ENCODE measurements at places on chromosomes 2 and 18.

DNA sequence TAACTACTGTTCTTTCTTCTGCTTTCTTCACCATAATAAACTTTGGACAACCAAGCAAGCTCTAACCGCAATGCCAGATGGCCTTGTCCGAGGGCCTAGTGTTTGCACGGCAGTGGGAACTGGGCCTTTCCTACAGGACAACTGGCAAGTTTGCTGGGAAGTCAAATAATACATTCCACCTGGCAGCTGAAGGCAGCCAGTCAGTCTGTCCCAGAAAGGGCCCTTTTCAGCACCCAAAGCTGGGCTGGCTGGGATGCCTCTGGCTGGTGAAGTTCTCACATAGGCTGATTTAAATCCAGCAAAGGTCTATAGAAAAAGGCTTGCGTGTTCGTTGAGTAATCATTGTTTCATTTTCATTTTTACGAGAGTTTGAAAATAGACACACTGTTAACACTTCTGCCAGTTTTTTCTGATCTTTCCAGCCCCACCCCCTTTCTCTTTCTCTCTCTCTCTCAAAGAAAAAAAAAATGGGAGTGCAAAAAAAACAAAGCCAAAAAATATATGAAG is 110.0 kb upstream of the EPAS1 start:
- DNase-seq = no peak

- DNase-seq = no peak
Measured at GRCh38 chr18:3594760-3595368, 144.9 kb downstream of the TGIF1 start.

GRCh38 chr2:31053929-31054782 is 84.1 kb downstream of the GALNT14 start:
- DNase-seq = no peak

DNA sequence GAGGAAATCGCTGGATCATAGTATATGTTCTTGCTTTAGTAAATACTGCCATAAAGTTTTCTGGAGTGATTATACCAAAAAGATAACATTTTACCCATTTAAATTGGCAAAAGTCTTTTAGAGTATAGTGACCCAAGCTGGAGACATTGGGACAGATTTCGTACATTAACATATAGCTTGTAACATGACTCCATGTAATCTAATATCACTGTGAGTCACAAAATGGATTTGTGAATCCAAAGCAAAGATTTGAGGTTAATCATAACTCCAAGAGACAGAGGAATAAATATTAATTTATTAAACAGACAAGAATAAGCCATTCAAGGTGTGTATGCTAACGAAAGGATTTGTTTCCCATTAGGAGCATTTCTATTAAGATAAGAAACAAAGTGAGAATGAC is 45.0 kb upstream of the RMP24 start:
- no peak for DNase-seq

- DNase-seq = no peak
Measured at GRCh38 chr2:65215946-65216345, 11.7 kb upstream of the ACTR2 start.

DNA sequence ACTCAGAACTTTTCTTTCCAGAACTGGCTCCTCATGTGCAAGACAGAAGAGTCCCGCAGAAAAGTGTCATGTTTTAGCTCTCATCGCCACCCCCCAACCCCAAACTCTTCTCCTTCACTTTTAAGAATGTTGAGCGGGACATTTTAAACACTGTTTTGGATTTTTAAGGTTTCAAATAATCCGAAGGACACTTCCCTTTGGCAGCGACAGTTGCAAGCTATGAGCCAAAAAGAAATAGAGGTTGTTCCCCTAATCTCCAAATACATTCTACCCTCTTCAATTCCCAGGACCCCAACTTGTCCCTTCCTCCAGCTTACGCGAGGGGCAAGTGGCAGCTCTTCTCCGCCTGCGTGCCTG is 678 bp upstream of the UBE2E3 start:
- no peak for DNase-seq

DNA sequence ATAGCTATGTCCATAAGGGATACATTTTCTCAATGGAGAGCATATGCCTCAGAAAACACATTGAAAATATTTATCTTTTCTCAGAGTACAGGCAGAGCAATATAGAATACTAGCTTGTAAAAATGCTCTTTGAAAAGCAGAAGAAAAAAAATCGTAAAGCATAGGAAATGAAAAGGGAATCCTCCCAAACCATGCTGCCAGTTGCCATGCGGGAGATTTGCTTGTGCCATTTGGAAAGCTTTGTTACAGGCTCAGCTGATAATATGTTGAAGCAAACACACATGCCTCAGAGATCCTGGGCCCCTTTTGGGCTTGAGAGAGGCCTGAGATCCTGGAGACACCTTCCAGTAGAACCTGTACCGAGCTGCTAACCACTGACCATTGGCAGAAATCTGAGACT is 697.1 kb downstream of the BCL11A start:
- no peak for DNase-seq

DNA sequence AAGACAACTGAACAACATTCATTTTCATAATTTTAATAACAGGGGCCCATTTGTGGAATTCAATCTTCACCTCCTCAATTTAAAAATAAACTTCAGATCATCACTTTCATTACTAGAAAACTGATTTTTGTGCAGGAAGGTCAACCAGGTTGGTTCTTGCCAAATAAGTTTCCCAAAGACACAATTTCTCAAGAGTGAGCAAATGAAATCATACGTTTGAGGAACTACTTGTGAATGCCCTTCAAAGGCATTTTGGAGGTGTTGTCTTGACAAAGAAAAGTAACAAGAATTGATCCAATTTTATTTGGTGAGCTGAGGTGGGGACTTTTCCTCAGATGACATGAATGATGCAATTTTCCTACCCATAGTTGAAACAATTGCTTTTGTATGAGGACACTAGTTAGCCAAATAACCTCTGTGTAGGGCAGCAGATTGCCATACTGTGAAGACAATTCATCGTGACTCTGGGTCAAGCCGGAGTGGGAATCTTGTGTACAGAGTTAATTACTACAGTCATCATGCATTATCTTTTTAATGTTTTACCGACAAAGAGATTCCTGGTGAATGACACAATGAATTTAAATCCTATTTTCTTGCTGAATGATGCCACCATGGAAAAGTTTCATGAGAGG is 121.8 kb downstream of the TGFA start:
- DNase-seq = no peak

DNA sequence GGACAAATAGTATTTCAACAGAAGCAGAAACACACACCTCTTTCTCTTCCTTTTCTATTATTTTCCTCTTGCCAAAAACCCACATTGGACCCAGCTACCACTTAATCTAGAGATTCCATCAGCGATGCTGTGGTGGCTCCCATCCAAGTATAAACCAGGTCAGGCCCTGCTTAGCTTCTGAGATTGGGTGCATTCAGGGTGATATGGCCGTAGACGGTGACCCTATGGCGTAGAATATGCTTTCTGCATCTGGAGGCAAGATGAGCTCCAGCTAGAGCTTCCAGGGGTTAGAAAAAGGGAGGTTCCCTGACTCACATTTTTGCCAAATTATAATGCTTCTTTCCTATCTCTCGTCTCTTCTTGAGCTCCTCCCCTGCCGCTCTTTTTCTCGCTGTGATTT is 66.5 kb downstream of the TNP1 start:
- no peak for DNase-seq

DNA sequence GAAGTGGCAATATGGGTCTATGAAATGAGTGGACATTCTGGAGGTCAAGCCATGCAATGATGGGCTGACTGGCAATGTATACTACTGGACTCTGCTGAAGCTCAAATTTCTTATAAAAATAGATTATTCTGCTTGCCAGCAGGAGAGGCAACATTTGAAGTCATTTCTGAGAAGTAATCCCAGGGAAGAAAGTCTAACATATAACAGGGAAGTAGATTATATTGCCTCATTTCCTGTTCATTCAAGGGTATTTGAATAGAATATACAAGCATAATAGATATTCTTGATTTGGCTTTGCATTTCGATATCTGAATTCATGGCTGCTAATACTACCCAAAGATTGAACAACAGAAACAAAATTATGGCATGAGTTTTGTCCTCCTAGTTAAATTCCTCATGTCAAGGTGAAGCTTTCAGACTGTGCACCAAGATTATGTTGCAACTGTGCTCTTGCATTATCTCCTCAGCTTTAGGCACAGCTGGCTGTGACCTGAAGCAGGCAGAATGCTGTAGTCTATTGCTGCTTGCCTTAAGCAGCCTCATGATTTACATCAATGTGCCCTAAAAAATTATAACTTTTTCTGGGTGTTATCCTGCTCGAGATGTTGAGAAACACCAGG is 13.3 kb upstream of the TMX3 start:
- no peak for DNase-seq

DNA sequence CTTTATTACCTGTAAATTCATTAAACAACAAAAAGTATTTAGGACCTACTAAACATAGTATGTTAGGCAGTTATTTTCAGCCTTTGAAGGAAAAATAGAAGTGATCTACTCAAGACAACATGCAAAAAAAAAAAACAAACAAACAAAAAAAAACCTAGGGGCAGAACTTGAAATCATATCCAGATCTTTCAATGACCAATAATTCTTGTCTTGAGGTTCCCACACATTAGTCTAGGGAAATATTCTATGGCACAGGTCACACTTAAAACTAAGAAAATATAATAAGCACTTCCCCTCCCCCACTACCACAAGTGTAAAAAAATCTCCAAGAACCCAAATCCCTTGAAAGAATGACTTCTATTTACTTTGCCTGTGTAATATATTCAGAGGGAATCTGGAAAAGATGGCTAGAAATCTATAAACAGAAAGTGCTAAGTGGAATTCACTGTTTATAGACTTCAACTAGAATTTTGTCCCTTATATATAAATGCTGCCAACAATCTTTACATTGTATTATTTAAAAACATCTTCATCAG is 3.5 kb downstream of the PELI1 start:
- DNase-seq = no peak

DNA sequence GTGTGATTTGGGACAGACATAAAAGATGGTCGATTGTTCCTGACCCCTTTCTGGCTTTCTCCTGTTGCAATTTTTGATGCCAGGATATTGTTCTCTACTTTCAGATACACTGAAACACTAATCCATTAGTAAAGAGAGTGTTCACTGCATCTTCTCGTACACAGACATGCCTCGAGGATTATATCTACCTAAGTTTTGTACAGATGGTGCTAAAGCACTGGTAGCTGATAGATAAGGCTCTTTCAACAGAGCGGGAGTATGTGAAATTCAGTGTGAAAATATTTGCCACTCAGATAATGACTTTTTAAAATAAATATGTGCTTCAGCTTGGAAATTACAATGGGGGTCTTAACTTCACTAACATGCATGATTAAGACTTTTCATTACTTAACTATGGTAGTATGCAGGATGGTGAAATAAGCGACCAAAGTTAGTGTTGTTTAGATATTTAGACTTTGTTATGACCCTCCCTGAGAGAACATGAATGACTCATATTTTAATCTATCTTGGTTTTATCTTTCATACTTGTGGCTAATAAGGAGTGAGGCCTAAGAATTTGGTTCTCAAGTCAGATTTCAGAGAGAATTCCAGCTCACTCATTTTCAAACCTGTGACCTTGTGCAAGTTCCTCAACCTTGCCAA is 474.9 kb downstream of the NRXN1 start:
- no peak for DNase-seq

- no peak for DNase-seq
Measured at GRCh38 chr2:216071111-216071851, 10.3 kb downstream of the PECR start.

GRCh38 chr18:79568543-79569205 is 110.9 kb upstream of the CTDP1 start:
- no peak for DNase-seq

- no peak for DNase-seq
Measured at GRCh38 chr2:207504513-207505170, 25.1 kb upstream of the CREB1 start.

- no peak for DNase-seq
Measured at GRCh38 chr2:73640511-73640911, 1.7 kb downstream of the NAT8 start.

DNA sequence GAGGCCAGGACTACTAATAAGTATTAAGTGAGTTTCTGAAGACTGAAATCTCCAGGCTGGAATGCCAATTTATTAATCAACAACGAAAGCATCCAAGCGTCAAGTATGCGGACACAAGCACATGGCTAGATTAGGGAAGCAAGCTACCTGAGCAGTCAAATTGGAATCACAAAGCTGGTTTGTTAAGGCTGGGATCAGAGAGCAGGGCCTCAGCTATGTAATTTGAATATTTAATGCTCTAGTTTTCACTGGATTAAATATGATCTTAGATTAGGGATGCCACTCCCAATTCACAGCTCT is 5.7 kb downstream of the CCL20 start:
- no peak for DNase-seq

- no peak for DNase-seq
Measured at GRCh38 chr2:221822416-221822815, 250.3 kb upstream of the EPHA4 start.

- DNase-seq = no peak
Measured at GRCh38 chr2:59804732-59805131, 748.7 kb downstream of the BCL11A start.

GRCh38 chr2:137837830-137838229 is 126.4 kb upstream of the HNMT start:
- DNase-seq = no peak

GRCh38 chr2:196153480-196153879 is 17.9 kb downstream of the STK17B start:
- no peak for DNase-seq

DNA sequence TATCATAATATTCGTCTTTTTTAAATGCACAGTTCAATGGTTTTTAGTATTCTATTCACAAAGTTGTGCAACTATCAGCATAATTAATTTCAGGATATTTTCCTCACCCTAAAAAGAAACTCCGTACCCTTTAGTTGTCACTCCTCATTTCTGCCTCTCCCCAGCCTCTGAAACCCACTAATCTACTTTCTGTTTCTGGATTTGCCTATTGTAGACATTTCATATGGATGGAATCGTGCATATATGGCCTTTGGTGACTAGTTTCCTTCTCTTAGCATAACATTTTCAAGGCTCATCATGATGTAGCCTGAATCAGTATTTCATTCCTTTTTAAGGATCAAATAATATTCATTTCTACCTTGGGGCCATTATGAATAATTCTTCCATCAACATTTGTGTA is 18.5 kb downstream of the NEURL3 start:
- no peak for DNase-seq

GRCh38 chr2:121716126-121716525 is 20.5 kb downstream of the NIFK start:
- no peak for DNase-seq

GRCh38 chr2:173184031-173185004 is 108.7 kb downstream of the MAP3K20 start:
- DNase-seq = no peak

- DNase-seq = no peak
Measured at GRCh38 chr2:85741833-85742455, 11.8 kb upstream of the ATOH8 start.

Data from NCI-H187 treated with DMSO at 0.1 percent for 48 hours (cell line).